Aorta (tissue), 5 donors: ENCODE measurements at places on chromosomes 1 and 21. TPM values are rescaled to one million over a fixed set of nuclear protein-coding genes. Genes with fewer than 3 reads are reported as not detected.

GRCh38 chr1:53600001-53600400, 139.0 kb downstream of the GLIS1 start:
- H3K36me3 ChIP-seq, result no peaks in the 10 kb centered on the region
- H3K27me3 ChIP-seq, result no peaks in the 10 kb centered on the region
- peak; percentile 59 for DNase-seq
- H3K4me1 ChIP-seq, result no peaks in the 10 kb centered on the region
- no peak overlapping the region for H3K4me3 ChIP-seq
- no peak overlapping the region for H3K27ac ChIP-seq

SPRR2A gene
- not detected for total RNA-seq

- H3K27ac ChIP-seq, result no peak overlapping the region
- H3K4me3 ChIP-seq, result no peak overlapping the region
- no peaks in the 10 kb centered on the region for H3K4me1 ChIP-seq
- DNase-seq, result no peak
- no peaks in the 10 kb centered on the region for H3K27me3 ChIP-seq
Measured at GRCh38 chr1:186420923-186421322, 40.0 kb downstream of the PDC start.

- no peaks in the 10 kb centered on the region for H3K36me3 ChIP-seq
- no peak overlapping the region for H3K4me3 ChIP-seq
- peaks cover 6% of the 10 kb centered on the region for H3K4me1 ChIP-seq
Measured at GRCh38 chr1:94646141-94646643, 104.6 kb upstream of the F3 start.

GRCh38 chr1:48077795-48078222, 80.6 kb upstream of the TRABD2B start:
- no peak overlapping the region for H3K27ac ChIP-seq
- no peaks in the 10 kb centered on the region for H3K36me3 ChIP-seq
- H3K27me3 ChIP-seq, result no peaks in the 10 kb centered on the region
- peaks cover 5% of the 10 kb centered on the region for H3K4me1 ChIP-seq
- no peak overlapping the region for H3K4me3 ChIP-seq
- DNase-seq, result no peak

LAMC1 gene
- total RNA-seq, result 242 TPM

GRCh38 chr1:157671895-157672294, 28.7 kb downstream of the FCRL3 start:
- H3K4me3 ChIP-seq, result no peak overlapping the region
- H3K27me3 ChIP-seq, result no peaks in the 10 kb centered on the region
- no peak overlapping the region for H3K27ac ChIP-seq
- no peaks in the 10 kb centered on the region for H3K4me1 ChIP-seq
- H3K36me3 ChIP-seq, result no peaks in the 10 kb centered on the region

DNA sequence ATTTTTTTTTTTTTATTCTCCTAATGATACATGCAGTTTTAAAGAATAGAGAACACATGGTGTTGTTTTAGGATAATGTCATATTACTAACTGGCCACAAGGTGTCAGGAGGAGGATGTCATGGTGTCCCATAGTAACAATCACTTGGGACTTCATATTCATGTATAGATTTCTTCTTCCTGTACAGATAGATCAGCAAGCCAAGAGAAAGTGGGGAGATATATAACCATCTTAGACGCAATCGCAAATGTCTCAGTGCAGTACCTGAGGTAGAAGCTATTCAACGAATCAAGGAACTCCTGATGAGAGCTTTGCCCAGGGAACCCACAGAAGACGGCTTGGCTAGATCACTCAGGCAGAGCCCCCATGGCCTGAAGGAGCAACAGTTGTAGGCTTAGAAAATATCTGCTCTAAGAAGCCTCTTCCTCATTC, 12.3 kb downstream of the OR2T11 start:
- H3K4me1 ChIP-seq, result no peaks in the 10 kb centered on the region
- H3K36me3 ChIP-seq, result no peaks in the 10 kb centered on the region
- no peaks in the 10 kb centered on the region for H3K27me3 ChIP-seq
- H3K4me3 ChIP-seq, result no peak overlapping the region
- DNase-seq, result no peak
- no peak overlapping the region for H3K27ac ChIP-seq

GRCh38 chr1:9059891-9060744, 9.3 kb downstream of the SLC2A5 start:
- no peaks in the 10 kb centered on the region for H3K4me1 ChIP-seq
- H3K27ac ChIP-seq, result no peak overlapping the region
- no peak for DNase-seq
- H3K27me3 ChIP-seq, result no peaks in the 10 kb centered on the region
- no peaks in the 10 kb centered on the region for H3K36me3 ChIP-seq

DNA sequence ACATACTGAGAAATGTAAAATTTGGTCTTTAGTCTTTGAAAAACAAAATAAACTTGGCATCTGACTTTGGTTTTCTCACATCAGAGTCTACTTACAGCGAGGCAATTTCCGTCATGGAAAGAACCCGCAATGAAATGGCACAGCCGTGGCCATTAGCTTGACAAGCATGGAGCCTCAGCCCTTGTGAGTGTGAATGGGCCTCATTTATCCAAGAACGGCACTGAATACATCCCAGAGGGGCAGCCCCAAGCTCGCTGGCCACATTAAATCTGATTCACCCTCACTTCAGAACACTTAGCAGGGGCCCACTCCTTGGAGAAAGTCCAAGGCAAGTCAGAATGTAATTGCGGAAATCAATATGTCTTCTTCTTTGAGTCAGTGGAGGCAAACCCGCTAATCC, 64.8 kb downstream of the ERG start:
- no peak overlapping the region for H3K4me3 ChIP-seq
- H3K27ac ChIP-seq, result peak overlapping the region; percentile 92
- H3K4me1 ChIP-seq, result peaks cover 2% of the 10 kb centered on the region
- H3K36me3 ChIP-seq, result no peaks in the 10 kb centered on the region

DNA sequence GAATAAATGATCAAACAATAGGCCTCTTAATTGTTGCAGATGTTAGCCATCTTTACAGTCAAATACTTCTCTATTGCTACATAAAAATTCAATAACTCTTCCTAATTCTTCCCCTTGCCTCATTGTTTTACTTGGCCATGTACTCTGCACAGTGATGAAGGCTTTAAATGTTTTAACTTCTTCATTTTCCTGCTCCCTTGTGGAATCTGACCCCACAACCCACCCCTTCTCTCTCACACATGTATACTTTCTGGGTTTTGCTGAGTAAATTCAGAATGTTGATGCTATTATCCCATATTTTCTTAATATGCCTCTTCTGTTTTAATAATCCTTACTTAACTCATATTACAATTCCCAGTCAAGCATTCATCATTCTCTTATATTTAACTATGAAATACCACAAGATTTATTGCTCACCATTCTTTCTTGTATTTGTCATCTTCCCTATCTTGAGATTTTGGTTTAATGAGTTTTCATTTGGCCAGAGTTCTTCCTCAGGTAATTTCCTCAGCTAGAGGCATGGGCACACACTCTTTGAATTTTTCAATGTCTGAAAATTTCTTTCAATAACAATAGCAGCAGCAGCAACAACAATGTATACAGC, 327.8 kb upstream of the USP24 start:
- H3K36me3 ChIP-seq, result no peaks in the 10 kb centered on the region
- no peak overlapping the region for H3K4me3 ChIP-seq
- no peaks in the 10 kb centered on the region for H3K4me1 ChIP-seq
- H3K27ac ChIP-seq, result no peak overlapping the region
- peaks cover 2% of the 10 kb centered on the region for H3K27me3 ChIP-seq

- no peak overlapping the region for H3K27ac ChIP-seq
- no peaks in the 10 kb centered on the region for H3K27me3 ChIP-seq
- no peak for DNase-seq
- H3K4me1 ChIP-seq, result peaks cover 6% of the 10 kb centered on the region
- no peak overlapping the region for H3K4me3 ChIP-seq
Measured at GRCh38 chr1:63893976-63894375, 120.2 kb downstream of the ROR1 start.
